AG04450 (cell line): ENCODE measurements at places on chromosomes 3 and 15.

DNA sequence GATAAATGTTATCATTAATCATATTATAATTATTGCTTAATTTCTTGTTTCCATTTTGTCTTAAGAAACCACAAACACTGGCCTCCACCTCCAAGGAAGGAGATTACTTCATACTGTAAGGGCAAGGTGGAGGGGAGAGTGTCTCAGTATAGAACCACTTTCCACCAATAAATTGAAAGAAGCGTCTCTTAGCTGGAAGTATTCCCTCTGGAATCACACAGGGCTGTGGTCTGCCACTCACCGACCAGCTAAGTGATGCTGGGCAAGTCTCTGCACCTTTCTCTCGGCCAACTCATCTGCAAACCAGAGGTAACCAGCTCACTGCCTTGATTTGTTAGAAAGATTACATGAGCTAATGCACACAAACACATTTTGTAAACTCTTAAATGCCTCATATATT is 63.1 kb downstream of the EIF4E3 start:
- no peak for DNase-seq

DNA sequence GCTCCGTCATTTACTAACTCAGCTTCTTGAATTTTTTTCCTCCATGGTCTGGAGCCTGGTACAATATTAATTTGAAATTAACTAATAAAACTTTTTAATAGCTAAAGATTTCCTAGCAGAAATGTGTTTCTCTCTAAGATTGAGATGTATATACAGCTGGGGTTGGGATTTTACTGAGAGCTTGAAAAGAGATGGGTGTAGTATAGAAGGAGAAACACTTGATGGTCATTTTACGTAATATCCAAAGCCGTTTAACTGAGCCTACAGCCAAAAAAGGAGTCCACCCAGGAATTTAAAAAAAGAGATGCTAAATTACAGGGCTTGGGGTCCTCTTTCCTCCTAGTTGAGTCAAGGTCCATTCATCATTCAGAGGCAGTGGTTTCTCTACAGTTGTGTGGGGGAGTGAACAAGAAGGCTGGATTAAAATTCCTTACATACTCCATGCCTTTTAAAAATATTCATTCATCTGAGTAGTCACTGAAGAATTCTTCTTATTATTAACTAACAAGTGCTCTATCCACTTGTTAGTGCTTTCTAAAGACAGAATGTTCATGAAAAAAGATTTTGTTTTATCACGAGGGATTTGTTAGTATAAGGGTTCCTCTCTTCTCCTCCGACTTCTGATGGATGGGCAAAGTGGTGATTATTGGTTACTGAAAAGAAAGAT is 255.3 kb upstream of the IL12A start:
- peak; percentile 59 for DNase-seq

DNA sequence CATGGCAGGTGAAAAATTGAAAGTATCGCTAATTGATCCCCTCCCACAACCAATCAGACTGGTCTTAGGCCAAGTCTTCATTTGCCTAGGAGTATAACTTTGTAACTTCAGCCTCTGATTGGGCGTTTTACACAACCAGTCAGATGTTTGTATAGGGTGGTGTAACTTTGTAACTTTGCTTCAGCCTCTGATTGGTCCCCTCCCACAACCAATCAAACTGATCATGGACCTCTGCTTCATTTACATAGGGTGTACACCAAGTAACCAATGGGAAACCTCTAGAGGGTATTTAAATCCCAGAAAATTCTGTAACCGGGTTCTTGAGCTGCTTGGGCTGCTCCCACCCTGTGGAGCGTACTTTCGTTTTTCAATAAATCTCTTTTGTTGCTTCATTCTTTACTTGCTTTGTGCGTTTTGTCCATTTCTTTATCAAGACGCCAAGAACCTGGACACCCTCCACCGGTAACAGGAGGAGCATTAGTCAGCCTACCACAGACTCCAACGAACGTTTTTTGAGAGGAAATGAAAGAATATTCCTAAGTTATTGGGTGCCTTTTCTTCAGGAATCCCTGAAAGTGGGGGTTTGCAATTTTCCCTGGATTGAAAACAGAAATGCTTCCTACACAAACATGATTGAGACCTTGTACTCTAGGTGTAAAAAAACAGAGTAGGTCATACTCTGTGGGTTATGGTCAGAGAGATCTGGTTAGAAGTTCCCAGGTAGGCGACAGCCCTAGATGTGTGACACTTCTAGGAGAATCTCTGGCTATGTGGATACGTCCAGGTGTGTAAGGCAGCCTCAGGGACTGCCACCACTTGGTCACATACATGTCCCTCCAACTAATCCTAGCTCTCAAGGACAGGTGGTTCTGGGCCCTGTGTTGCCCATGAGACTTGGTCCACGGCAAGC is 5.5 kb upstream of the SACM1L start:
- DNase-seq, result no peak

GRCh38 chr3:184678317-184679055 is 33.4 kb downstream of the MAGEF1 start:
- DNase-seq, result no peak

DNA sequence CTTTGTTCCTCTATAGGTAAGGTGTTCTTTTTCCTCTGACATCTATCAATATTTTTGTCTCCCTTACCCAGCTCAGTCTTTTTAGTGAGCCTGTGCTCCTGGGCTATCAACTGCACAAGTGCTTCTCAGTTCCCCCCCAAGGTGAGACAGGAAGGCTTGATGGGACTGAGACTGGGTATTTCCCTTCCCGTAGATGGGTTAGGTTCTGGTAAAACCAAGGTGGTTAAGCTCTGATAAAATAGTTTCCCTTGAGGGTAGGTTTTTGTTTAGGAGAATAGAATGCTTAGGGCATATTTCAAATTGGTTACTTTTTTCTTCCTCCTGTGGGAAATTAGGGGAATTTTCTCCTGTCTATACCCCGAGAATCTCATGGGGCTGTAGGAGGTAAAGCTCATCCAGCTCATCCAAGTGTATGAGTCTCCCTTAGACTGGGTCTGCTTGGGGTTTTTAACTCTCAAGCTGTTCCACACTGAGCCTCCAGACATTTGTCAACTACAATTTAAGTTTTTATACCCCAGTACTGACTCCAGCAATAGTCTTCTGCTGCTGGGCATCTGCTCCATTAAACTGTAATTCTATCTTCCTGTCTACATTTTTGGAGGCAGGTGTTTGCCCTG is 44.9 kb downstream of the OXSR1 start:
- DNase-seq, result no peak

DNA sequence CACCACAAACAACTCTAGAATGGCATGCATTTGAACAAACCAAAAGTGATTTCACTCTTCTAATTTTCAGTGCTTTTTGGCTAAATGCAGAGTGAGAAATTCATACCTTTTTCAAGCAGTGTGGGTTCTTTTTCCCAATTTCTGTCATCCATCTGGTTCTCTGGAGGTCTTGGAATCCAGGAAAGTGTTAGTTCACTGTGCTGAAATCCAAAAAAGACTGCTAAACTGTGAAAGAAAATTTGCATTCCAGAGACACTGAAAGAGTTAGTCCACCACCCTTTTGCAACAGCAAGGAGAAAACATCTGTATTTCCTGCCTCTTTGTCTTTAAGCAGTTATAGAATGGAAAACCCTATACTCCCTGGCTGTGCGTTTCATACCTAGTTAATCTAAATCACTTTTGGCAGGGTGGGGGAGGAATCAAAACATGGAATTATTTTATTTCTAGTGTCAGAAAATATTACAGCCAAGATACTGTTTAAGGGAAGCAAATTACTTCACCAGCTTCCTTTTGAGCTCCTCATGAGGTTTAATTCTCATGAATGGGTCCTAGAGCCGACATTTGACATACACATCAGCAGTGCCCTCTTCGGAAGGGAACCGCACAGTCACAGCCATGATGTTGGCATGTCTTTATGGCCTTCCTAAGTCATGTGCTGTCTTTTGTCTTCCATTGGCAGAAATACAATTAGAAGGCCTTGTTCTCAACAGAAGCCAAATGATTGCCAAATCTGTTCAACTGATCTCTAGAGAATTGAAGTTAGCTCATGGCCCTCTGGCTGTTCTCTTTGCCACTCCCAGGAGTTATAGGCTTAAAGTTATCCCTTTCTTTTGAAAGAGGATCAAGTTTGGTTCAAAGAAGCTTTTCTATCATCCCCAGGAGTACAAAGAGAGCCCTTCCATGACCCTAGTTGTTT is 317.7 kb upstream of the TPRG1 start:
- DNase-seq, result no peak

DNA sequence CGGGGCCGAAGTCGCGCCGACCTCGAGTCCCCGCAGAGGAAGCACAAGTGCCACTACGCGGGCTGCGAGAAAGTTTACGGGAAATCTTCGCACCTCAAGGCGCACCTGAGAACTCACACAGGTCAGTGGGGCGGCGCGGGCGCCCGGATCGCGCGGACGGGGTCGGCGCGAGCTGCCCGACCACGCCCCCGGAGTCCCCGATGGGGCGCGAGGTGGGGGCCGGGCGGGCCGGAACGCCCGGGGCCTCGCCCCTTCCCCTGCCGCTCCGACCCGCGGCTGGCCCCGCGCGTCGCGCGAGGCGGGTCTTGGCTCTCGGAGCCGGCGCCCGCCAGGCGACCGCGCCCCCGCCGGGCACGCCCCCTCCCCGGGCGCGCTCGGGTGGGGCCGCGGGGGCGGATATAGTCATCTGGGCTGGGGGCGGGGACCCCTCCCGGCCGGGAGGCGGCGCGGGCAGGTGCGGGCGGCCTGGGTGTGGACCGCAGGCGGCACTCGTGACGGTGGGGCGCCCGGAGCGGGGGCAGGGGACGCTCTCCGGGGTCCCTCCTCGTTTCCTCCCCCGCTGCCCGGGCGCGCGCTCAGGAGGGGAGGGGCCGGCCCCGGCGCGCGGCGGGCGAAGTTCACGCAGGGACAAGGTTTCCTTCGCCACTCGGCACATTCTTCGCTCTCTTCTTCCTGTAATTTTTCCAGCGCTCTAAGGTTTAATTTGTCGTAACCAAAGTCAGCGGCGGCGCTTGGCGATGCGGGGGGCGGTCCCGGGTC is 1.2 kb downstream of the KLF13 start:
- no peak for DNase-seq

- DNase-seq, result no peak
Observed at GRCh38 chr3:117600666-117601065, 891.1 kb downstream of the TUSC7 start.

DNA sequence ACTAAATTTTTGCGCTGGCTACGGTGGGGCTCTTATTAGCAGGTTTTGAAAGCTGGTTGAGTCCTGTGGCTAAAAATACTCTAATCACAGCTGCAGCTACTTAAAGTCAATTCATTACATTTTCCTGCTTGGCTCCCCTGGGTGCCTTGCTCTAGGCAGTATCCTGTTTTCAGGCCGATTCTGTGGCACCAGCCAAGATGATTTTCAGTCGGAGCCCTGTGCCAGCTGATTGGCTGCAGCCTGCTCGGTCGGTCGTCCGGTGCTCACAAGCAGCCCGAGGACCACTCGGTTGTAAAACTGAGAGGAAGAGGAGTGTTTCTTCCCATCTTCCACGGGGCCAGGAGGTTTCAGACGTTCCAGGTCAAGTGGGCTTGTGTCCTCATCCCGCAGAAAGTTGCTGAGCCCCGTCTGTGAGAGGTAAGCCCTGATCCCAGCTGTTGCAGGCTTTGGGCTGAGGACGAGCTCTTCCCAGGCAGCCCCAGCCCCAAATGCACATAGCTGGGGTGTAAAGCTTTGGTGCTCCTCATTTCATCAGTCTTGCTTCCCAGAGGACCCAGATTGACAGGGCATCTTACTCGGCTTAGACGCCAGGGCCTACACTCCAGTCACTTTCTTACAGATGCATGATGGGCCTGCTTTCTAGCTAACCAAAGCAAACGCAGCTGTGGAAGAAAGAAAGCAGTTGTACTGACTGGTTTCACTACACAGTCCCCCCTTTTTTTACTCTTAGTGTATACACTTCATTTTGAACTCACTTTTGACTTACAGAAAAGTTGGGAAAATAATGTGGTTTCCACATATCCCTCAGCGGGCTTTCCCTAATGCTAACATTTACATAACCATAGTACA is 15.9 kb downstream of the LYSMD4 start:
- DNase-seq, result no peak
